ENCODE measurements at places on chromosomes 12 and 14. TPM values are rescaled to one million over a fixed set of nuclear protein-coding genes. Genes with fewer than 3 reads are reported as not detected.

SLC17A8 gene
- not detected for total RNA-seq

NFE2 gene
- 0.58 TPM for total RNA-seq

KRT83 gene
- total RNA-seq: not detected

FLRT2 gene
- 20.5 TPM for total RNA-seq

CLEC4D gene
- not detected for total RNA-seq

Data from mucosa of gallbladder (tissue), 1 donor.